ENCODE measurements at places on chromosomes 3 and 15.

- DNase-seq = no peak
Measured at GRCh38 chr3:15794303-15794771, 3.4 kb downstream of the ANKRD28 start.

DNA sequence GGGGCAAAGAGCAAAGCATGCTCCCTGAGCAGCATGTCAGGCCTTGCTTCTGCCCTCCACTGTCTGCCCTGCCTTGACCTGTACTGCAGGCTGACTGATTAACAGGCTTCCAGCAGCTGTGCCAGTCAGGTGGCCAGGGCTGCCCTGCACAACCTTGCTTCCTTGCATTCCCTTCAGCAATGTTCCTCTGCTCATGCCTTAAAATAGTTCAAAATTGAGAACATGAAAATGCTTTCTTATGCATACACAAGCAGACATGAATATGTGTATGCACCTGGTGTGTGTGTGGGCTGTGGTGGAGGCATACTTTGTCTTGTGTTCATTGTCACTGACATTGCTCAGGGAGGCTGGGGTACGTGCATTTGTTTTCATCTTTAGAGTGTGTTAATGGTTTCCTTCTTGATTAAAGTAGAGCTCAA lies 1.2 kb upstream of the SLC22A13 start:
- no peak for DNase-seq

GRCh38 chr3:151753846-151754245 lies 20.1 kb downstream of the AADACL2 start:
- no peak for DNase-seq

- no peak for DNase-seq
Measured at GRCh38 chr15:38623744-38624143, 59.1 kb upstream of the RASGRP1 start.

DNA sequence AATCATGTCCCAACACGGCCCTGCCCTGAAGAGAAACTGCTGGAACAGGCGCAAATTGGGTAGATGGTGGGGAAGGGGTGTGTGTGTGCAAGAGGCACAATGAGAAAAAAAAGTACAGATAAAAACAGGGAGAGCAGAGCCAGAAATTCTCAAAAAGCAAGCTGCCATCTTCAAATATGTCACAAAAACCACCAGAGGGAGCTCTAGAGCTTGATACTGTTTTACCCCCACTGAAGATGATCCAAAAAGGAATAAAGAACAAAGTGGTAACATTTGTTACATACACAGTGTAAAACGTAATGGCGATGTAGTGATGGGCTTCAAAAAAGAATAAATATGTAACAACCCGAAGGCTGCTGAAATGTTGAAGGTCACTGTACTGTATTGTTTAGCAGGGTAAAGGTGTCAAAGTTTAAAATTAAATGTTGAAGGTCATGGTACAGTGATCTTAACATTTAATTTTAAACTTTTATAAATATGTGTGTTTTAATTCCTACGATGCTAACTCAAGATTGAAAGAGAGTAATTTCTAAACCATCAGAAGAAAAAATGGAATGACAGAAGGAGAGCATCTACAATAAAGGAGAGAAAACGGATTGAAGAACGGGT lies 6.0 kb downstream of the SNRPA1 start:
- DNase-seq = no peak

DNA sequence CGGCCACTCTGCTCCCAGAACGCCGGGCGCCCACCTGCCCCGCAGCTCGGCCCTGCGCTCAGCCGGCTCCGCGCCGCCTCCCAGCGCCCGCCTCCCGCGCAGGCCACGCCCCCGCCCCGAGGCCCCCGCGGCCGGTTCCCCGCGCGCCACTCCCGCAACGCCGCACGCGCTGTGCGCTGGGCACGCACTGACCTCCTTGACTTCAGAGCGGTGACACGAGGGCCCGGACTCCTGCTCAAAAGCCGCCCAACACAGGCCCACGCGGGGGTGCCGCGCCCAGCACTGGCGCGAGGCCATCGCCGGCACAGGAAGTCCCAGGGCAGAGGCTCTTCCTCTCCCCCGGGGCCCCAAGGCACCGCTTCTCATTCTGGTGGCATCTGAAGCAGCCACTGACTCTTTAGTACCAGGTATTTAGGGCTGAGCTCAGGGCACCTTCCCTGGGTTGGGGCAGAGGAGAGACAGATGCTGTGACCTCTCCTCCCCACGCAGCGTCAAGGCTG lies 12.4 kb downstream of the TNK2 start:
- peak; percentile 78 for DNase-seq

DNA sequence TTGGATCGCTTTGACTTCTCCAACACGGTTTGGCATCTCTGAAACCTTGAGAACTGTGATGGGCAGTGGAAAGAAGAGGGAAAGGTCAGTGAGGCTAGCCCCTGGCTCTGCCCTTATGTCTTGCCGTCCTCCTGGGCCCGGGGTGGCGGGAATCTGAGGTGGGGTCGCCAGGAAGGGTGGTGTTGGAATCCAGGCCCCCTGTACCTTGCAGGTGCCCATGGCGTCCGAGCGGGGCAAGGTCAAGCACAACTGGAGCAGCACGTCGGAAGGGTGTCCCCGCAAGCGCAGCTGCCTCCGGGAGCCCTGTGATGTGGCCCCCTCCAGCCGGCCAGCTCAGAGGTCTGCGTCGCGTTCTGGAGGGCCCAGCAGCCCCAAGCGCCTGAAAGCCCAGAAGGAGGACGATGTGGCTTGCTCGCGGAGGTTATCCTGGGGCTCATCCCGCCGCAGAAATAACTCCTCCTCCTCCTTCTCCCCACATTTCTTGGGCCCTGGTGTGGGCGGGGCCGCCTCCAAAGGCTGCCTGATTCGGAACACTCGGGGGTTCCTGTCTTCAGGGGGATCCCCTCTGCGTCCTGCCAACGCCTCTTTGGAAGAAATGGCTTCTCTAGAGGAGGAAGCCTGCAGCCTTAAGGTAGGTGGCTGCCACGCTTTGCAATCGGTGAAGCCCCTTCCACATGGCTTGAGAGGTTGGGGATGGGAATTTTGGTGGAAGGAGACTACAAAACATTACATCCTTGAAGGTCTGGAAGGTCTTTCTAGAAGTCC lies 907 bp downstream of the TATDN2 start:
- peak; percentile 75 for DNase-seq

DNA sequence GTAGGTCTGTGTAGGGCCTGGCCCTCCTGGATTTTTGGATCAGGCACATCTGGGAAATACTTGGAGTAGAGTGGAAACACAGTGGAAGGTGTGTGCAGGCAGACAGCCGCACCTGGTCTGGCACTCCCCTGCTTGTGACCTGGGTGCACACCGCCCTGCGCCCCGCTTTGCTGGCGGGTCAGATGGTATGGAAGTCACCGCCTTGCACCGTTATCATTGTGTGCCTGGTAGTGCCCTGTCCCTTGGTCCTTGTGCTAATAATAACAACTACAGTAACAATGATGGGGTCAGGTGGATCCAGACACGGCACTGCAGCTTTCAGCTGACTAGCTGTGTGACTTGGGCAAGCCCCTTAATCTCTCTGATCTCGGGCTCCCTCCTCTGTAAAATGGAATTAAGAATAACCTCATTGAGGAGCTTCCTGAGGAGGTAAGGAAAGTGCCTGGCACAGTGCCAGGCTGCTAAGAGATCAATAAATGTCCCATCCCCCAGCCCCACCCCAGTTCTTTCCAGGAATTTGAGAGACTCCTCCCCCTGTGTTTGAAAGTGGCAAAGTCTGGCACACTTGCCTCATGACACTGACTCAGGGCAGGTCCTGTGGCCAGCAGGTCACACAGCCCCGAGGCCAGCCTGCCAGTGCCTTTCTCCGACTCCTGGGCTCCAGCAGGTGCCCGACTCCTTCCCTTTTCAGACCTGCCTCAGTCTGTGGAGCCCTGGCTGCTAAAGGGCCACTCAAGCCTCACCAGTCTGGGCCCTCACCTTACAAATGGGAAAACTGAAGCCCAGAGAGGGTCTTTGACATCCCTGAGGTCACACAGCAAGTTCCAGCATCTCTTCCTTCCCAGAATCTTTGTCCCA lies 9.8 kb downstream of the ISG20 start:
- DNase-seq = no peak
